ENCODE measurements at places on chromosomes 2 and 18.

DNA sequence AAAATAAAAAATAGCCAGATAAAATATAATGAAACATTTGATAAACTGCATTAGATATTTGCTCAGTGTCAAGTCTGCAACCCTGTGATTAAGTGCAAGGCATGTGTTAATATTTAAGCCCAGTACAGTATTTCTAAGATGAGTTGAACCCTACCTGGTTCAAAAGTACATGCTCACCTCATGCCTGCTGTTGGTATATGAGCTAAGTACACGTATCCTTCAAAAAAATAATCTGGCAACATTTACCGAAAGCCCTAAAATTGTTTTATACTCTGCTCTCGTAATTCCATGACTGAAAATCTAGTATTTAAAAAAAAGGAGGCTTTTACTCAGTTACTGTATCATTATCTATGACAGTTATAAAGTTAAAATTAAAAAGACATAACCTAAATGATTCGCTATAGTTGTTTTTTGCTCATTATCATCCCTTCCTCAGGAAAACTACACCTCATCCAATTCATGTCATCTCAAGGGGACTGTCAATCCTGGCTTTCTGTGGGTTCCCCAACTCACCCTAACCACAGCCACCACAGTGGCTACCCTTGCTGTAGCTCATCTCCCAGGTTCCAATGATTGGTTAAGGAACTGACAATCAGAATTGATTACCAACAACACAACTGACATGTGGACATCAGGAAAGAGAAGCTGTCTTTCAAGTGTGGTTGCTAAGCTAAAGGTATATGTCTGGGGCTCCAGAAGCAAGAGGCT, 10.6 kb downstream of the TLK1 start:
- DNase-seq = no peak

DNA sequence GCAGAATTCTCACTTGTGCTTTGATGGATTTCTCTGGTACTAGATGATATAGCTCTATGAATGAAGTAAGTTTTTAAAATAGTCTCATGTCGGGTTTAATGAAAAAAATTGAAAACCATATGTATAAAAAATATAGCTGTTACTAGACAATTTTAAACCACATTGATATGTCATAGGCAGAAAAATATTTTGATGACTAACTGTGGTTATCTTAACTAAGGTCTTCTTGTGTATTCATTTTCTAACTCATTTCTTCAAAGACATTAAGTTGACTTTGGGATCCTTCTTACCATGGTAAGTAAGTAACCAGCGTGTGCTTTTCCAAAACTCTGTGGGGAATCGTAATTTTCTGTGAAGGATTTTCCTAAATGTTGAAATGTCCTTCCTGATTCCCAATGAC, 160.9 kb upstream of the COL3A1 start:
- peak; percentile 88 for DNase-seq

- DNase-seq = no peak
Observed at GRCh38 chr2:207067473-207067872, 98.3 kb downstream of the KLF7 start.

DNA sequence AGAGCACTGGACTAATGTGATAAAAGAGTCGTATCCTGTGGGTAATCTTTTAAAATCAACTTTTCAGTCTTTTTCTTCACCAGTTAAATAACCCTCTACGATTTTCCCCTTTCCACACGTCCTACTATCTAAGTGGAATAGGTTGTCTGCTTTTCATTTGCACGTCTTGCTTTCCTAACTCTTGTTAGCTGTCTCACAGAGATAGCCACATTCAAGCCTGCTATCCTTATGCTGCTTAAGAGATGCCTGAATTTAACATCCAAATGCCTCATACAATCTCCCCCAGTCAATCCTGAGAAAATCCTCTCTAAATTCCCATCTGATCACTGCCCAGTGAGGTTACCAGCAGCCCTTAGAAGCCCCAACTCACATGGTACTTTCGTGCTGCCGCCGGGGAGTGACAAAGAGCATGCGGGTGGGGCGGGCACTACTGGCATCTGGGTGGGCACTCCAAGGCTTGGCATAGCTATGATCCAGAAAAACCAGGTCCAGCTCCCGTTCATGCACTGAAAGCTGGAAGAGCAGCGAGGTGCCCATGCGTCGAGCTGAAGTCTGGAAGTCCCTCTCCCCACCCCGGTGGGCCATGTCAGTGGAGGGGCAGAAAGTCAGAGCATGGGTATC, 1.5 kb downstream of the KANSL3 start:
- DNase-seq = no peak

DNA sequence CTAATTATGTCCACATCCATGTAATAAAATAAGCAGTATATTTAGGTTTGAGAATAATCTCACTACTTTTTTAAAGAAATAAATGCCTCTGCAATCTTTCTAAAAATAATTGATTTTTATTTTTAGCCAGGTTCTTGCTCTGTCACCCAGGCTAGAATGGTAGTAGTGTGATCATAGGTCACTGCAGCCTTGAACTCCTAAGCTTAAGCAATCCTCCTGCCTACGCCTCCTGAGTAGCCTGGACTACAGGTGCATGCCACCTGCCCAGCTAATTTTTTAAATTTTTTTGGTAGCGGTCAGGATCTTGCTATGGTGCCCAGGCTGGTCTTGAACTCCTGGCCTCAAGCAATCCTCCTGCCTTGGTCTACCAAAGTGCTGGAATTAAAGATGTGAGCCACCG, 133.3 kb downstream of the CAMKMT start:
- no peak for DNase-seq

- peak; percentile 38 for DNase-seq
Observed at GRCh38 chr2:10120877-10121574, 1.5 kb upstream of the RRM2 start.

- peak; percentile 99 for DNase-seq
Observed at GRCh38 chr2:55051026-55051866, 995 bp upstream of the RTN4 start.

GRCh38 chr2:100845141-100845991, 25.4 kb downstream of the NPAS2 start:
- DNase-seq = no peak

DNA sequence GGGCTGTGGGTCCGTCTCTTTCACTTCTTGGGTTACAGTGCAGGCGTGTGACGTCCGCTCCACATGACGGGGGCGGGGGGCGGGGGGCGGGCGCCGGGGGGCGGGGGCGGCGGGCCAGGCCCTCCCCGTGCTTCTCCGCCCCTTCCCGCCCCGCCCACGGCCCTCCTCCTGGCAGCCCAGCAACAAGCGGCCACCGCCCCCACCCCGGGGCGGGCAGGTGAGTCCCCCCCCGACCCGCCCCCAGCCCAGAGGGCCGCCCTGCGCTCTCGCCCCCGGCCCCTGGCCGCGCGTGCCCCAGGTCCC, 3.6 kb downstream of the ZNF516 start:
- peak; percentile 73 for DNase-seq

DNA sequence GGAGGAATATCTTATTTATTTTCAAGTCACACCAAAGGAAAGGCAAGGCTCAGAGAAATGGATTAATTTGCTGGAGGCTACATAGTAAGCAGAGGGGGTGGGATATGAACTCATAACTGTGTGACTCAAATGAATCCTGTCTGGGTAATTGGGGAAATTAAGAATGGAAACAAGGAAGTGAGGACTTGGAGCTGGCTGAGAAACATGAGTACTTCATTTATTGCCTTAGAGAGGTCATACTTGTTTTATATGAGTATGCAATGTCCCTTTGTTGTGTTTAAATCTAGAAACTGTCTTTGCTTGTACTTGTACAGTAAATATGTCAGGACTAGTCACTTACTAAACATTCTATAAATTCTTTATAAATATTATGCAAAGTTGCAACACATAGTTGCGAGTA, 2166.7 kb upstream of the PIK3C3 start:
- DNase-seq = peak; percentile 15

GRCh38 chr18:57004366-57005121, 142.3 kb upstream of the BOD1L2 start:
- peak; percentile 40 for DNase-seq

GRCh38 chr2:66794070-66794469, 359.1 kb downstream of the MEIS1 start:
- no peak for DNase-seq

GRCh38 chr2:95574506-95574905, 17.3 kb upstream of the TRIM43 start:
- peak; percentile 31 for DNase-seq

- DNase-seq = no peak
Observed at GRCh38 chr2:156156580-156156979, 175.9 kb downstream of the NR4A2 start.

DNA sequence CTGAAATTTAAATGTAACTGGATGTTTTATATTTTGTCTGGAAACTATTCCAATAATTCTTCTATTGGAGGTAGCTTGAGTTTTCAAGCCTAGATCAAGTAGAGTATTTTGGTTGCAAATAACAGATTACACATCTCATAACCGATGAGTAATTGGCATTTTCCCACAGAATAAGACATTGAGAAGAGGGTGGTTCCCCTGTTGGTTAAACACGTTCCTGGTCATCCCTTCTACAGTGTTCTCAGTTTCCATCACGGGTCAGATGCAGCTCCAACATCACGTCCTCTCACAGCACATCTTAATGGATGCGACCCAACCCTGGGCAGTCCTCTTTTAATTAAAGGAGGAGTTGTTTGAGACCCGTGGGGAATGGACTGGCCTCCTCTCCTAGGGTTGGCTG, 149.0 kb upstream of the ZNF516 start:
- DNase-seq = no peak

DNA sequence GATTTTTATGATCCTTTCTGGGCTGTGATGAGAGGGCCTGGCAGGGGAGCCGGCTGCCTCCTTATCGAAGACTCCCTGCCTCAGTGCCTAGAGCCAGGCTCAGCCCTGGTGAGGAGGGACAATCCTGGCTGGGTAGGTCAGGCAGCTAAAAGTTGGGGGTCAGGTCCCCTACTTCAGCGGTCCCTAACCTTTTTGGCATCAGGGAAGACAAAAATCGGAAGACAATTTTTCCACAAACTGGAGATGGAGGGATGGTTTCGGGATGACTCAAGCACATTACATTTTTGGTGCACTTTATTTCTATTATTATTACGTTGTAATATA, 53.1 kb downstream of the HS1BP3 start:
- DNase-seq = no peak

DNA sequence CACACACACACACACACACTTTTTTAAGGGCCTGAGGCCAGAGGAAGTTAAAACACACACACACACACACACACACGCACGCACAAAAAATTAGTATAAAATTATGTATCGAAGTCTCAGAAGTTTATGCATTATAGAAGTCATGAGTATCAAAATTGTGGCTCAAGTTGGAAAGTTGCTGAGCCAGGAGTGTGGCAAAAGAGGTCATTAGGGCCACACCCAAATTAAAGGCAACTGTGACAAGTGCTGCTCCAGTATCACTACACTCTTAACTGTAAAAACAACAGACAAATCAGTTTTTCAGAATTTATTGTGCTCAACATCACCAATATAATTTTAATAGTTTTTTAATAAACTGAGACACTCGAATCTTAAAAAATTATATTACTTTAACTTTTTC, 36.9 kb downstream of the YWHAQ start:
- DNase-seq = no peak
